ENCODE measurements at places on chromosomes 1 and 21.

- DNase-seq: no peak
Observed at GRCh38 chr1:37174341-37174740, 140.0 kb upstream of the GRIK3 start.

DNA sequence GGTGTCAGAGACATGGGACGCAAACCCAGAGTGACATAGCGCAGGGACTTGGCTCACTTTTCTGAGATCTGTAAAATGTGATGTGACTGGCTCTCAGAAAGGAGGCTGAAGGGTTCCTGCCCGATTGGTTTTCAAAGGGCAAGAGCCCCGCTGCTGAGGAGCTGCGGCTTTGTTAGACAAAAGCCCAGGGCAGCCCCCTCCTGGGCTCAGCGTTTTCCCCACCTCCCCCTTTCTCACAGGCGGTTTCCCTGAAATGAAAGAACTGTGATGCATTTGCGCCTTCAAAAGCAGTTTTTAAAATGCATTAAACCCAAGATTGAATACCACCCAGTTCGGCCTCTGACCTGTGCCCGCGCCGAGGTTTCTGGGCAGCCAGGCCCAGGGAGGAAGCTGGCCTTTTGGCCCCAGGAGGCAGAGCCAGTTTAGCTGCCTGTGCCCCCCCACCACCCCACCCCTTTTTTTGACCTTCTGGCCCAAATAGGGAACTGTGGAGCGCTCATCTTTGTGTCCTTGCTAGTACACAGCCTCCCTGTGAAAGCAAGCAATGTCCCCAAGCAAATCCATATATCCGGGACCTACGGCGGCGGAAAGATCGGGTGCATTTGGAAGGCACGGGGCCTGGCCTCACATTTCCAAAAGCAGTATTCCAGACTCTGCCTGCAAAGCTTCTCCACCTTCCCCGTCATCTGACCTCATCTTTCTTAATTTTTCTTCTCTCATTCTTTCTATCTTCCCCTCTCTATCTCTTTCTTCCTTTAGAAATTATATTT, 28.6 kb downstream of the CD247 start:
- no peak for DNase-seq

DNA sequence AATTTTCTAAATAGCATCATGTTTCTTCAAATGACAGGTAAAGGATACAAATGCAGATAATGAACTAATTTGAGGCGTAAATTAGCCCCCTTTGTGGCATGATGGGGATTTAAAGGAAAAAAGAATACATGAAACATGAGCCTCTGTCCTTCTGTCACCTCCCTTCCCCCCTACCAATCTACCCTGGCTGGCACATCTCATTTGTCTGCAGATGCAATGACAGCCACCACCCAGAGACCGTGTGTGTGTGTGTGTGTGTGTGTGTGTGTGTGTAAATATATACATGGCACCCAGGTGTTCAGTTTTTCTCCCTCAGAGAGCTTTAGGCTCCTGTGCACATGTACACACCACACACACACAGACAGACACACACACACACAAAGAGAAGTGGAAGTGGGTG, 451.1 kb downstream of the RWDD3 start:
- no peak for DNase-seq

GRCh38 chr1:46062651-46063319, 69.6 kb downstream of the PIK3R3 start:
- no peak for DNase-seq

- no peak for DNase-seq
Observed at GRCh38 chr1:58621391-58621790, 44.3 kb upstream of the TACSTD2 start.

DNA sequence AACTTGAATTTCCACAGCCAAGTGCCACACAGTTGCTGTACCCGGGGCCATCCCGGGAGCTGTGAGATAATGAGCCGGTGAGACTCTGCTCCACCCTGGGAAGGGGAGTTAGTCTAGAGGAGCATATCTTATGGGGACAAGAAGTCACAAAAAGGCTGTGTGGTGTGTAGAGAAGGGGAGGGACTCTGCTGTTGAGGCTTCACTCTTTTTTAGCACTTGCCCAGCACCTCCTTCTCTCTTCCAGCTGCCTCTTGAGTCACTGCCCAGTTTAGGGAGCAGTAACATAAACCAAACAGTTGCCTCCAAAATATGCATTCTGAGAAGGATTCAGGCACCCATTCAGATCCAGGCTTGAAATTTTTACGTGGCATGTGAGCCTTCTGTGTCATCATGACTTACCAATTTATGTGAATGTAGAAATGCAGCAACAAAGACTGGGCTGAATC, 744 bp upstream of the WDR26 start:
- DNase-seq: no peak

- peak; percentile 39 for DNase-seq
Observed at GRCh38 chr21:42614811-42615351, 38.5 kb upstream of the PDE9A start.

DNA sequence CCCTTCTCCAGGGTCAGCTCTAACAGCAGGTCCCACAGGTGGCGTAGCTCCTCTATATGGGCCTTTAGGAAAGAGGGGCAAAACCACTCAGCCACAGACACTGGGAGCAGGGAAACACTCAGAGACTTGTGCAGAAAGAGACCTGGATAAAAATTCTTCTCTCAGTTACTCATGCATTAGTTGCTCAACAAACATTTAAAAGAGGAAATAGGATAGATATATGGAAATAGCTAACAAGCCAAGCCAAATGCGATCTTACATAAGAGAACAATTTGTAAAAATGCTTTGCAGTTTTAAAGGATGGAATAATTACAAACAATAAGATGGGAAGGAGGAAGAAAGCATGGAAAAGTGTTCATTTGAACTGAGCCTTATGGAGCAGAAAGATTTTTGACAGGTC, 4.9 kb downstream of the SPTA1 start:
- no peak for DNase-seq

- no peak for DNase-seq
Observed at GRCh38 chr1:42936309-42937078, 22.2 kb downstream of the SLC2A1 start.

GRCh38 chr1:216612291-216612690, 110.9 kb downstream of the ESRRG start:
- DNase-seq: no peak

- no peak for DNase-seq
Observed at GRCh38 chr1:223233410-223234169, 90.5 kb upstream of the TLR5 start.

GRCh38 chr1:180952657-180953013, 39.9 kb downstream of the KIAA1614 start:
- DNase-seq: no peak

DNA sequence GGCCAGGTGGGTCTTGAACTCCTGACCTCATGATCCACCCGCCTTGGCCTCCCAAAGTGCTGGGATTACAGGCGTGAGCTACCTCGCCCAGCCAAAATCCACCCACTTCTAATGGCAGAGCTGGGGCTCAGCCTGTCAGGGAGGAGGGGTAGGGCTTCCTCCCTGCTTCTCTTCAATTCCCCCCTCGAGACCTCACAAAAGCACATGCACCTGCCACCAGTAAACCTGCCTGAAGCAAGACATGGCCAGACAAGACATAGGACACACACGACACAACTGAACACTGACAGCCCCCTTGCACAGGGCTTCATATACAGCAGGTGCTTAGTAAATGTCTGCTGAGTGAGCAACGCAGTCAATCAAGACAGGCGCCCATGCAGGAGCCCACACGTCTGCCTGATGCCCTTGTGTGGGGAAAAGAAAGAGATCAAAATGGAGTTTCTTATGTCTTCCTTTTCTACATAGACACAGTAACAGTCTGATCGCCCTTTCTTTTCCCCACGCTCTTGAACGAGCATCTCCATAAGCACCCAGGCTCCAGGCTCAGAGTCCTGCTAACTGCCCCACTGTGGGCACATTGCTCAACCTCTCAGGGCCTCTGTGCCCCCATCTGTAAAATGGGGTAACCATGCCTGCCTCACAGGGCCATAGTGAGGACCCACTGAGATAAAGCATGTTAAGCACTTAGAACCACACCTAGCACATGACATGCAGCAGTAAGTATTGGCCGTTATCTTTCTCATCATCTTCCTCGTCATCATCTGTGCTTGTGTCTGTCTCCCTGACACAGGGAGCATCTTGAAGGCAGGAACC, 8.8 kb downstream of the SDC3 start:
- no peak for DNase-seq

DNA sequence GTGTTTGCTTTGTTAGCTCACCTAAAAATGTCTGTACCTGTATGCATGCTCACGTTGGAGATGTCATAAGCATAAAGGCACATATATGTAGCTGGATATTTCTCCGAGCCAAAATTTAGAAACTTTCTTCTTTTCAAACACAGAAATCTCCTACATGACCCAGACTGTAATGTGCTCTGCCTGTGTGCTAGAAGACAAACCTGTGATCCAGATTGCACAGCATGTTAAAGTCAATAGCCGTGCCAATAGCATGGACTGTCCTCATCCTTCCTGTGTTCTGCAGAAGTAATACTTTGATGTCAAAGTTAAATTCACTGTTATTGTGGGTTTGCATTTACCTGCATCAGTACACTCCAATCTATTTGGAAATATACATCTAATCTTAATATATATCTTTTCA, 346.2 kb upstream of the ZRANB2 start:
- DNase-seq: no peak

- no peak for DNase-seq
Observed at GRCh38 chr1:163922743-163923201, 601.0 kb downstream of the NUF2 start.

DNA sequence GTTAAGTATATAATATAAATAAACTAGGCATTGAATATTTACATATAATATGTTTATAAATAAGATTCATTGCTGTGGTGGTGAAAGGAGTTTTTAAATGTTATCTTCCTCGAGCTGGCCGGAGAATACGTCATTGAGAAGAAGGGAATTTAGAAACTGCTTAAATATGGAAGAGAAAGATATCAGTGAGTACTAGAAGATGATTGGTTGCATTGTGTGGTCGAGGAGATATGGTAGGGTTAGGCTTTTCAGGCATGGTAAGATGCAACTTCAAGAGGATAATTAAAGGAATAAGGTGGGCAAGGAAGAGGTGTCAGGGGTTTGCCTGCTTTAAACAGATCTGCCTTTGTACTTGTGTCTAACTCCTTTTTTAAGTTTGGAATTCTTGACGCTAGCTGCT, 73.5 kb downstream of the RPS6KC1 start:
- DNase-seq: no peak

DNA sequence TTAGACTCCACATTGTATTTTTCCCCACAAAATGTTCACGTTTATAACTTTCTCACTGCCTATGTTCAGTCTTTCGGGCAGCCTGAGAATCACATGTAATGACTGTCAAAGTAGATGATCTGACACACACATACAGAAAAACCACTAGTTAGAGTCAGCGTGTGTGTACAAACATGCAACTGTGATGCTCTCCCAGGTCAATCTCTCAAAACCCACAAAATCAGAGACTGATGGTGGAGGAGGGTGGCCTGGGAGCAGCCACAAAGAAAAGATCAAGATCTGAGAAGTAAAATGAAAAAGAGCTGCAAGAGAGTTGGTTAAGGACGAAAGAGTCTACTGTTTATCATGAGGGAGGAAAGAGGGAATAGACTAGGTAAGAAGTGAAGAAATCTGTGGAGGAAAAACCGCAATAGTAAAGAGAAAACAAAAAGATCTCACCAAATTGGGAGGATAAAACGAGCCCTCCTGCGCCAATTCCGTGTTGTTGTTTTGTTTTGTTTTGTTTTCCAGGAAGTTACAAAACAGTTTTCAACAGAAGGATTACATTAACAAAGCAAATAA, 2.3 kb downstream of the EGLN1 start:
- no peak for DNase-seq

- DNase-seq: peak; percentile 32
Observed at GRCh38 chr1:64242895-64243756, 39.7 kb downstream of the UBE2U start.

GRCh38 chr21:27703791-27704190, 736.9 kb upstream of the ADAMTS5 start:
- no peak for DNase-seq

DNA sequence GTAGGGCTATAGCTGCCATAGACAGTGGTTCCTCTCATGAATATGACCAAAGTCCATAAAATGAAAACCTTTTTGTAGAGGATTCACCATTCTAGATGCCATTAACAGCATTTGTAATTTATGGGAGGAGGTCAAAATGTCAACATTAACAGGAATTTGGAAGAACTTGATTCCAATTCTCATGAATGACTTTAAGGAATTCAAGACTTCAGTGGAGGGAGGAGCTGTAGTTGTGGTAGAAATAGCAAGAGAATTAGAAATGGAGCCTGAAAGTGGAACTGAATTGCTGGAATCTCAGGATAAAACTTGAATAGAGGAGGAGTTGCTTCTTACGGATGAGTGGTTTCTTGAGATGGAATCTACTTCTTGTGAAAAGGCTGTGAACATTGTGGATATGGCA, 65.4 kb upstream of the ESRRG start:
- DNase-seq: no peak

GRCh38 chr21:44352253-44352860, 1.1 kb upstream of the TRPM2 start:
- no peak for DNase-seq

DNA sequence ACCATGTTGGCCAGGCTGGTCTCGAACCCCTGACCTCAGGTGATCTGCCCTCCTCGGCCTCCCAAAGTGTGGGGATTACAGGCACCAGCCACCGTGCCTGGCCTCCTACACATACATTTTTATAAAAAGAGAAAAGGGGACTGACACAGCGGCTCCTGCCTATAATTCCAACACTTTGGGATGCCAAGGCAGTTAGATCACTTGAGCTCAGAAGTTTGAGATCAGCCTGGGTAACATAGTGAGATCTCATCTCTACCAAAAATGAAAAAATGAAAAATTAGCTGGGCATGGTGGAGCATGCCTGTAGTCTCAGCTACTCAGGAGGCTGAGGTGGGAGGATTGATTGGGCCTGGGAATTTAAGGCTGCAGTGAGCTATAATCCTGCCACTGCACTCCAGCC, 23.4 kb downstream of the ZNF281 start:
- no peak for DNase-seq

- no peak for DNase-seq
Observed at GRCh38 chr1:89810880-89811279, 10.0 kb upstream of the LRRC8D start.

DNA sequence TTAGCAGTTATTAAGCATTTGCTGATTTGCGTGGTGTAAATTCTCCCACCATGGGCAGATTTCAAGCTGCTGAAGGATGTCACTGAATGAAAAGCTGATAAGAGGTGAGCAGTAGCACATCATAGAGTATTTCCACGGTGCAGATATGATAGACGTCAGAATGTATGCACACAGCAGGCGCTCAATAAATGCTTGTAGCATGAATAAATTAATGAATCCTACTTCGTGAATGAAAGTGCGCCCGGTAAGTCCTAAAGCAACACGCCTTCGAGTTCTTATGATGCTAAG, 510 bp upstream of the UBIAD1 start:
- DNase-seq: no peak

DNA sequence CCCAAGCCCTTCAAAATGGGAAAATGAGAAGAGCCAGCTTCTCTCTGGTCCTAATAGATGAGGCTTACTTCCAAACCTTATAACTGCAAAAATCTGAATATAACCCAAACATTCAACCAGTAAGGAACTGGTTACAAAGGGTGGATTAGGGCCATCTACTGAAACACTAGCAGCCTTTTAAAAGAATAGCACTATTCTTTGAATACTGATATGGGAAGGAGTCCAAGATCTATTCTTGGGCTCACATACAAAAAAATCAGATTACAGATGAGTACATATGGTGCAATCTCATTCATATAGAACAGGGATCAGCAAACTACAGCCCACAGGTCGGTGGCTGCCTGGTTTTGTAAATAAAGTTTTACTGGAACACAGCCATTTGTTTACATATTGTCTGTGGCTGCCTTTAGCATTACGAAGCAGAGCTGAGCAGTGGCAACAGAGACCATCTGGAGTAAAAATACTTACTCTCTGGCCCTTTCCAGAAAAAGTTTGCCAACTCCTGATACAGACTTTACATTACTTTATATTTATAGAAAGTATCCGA, 167.7 kb downstream of the ZSCAN20 start:
- DNase-seq: no peak

All from HAP-1 (cell line).